ENCODE measurements at places on chromosomes 12 and 14.

DNA sequence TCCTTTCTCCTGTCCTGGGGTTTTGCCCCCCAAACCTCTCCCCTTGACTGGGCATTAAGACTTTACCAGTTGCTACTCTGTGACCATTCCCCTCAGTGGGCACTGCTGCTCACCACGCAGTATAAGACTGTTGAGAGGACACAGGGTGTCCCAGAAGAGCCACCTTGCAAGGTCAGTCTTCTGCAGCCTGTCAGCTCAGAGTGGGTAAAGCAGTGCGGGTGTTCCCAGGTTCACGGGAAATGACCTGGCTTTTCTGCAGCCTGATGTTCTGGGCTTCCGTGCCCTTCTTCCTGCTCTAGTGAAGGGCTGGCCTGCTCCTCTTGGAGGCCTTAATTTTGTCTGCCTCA, 34.2 kb downstream of the KCNA1 start:
- DNase-seq = no peak

- DNase-seq = no peak
Observed at GRCh38 chr12:78865516-78865915, 942 bp downstream of the SYT1 start.

DNA sequence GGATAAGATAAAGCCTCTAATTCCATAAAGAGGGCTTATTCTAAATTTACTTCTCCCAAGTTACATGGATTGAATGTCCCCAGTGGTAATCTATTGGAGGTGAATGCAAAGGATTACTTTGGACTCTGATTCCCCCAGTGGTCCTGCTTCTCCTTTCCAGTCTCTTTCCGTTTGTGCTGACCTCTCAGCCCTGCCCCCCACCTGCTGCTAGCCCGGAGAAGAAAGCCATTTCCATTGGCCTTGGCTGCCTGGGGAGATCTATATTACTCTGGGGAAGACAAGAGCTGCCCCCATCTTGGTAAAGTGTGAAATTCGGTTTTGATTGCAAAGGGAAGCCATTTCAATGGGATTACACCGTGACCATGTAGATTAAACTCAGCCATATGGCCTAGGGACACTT, 13.3 kb downstream of the ASCL1 start:
- DNase-seq = no peak

GRCh38 chr14:27367345-27367744, 769.5 kb upstream of the NOVA1 start:
- no peak for DNase-seq

GRCh38 chr12:126534495-126534894, 1469.3 kb downstream of the AACS start:
- DNase-seq = no peak

DNA sequence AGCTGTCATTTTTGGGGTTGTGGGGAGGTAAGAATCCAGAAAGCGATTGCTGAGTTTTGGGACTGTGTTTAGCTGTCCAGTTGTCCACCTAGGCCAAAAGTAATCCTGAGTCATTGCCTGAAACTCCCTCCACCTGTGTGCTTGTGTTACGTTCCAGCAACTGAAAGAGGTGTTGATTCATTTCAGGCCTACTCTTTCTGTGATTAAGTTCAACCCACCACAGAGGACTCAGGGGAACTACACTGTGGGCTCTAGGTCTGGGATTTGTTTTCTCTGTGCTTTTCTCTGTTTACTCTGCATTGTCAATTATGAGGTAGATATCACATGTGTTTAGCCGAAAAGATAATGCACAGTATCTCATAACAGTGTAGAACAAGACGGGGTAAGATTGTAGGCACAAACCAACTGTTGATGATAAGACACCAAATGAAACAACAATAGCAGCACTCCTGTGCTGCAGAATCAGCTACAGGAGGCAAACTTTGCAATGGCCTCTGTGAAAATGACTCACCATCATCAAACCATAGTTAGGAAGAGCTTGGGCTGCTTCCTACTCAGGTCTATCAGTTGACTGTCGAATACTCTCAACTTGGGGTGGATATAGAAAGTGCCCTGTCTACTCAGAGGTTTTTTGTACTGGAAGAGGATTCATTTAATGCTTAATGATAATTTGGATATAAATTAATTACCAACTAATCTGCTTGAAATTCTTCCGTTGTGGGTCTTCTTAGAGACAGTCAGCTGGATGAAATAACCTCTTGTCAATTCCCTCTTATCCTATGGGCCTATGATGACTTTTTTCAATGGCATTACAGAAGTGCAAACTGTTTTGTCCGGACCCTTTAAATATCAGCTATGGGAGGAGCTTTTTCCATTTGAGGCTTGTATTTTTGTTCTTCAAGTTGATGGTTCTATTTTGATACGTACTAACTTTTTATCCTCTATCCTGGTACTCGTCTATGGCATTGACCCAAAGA, 385.9 kb downstream of the BMP4 start:
- no peak for DNase-seq

DNA sequence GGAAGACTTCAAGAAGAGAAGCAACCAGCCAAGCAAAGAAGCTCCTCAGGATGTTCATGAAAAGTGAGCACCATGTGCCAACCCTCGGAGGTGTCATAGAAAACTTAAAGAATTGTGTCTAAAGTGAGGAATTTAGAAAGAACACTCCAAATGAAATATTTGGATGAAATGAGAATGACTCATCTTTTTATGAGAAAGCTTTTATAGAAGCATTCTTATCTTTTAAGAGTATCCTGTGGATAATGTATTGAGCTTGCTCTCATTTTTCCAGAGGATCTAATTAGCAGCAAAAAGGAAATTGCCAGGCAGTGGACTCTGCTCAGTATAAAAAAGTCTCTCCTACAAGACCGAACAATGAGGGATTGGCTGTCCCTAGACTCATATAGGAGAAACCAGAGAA, 454.9 kb downstream of the LRIG3 start:
- DNase-seq = no peak

GRCh38 chr12:76180401-76181277, 96.2 kb upstream of the NAP1L1 start:
- DNase-seq = no peak

- DNase-seq = no peak
Observed at GRCh38 chr12:92502417-92503028, 200.3 kb upstream of the PLEKHG7 start.

DNA sequence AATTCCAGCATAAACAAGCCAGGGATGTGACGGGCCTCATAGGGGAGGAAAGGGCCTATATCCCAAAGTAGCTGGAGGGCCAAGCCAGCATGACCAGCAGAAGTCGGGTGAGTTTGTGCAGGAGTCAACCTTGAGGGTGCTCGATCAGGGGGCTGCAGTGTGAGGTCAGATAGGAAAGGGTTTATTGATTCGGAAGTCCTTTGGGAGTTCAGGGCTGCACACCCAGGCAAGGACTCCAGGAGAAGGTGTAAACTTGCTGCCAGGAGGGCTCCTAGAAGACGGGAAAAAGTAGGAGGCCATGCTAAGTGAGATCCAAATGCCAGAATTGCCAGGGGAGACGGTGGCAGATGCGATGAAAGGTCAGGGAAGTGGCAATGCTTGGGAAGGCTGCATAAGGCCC, 3.4 kb upstream of the OAS2 start:
- DNase-seq = no peak

GRCh38 chr14:65250162-65250495, 147.8 kb upstream of the MAX start:
- no peak for DNase-seq

DNA sequence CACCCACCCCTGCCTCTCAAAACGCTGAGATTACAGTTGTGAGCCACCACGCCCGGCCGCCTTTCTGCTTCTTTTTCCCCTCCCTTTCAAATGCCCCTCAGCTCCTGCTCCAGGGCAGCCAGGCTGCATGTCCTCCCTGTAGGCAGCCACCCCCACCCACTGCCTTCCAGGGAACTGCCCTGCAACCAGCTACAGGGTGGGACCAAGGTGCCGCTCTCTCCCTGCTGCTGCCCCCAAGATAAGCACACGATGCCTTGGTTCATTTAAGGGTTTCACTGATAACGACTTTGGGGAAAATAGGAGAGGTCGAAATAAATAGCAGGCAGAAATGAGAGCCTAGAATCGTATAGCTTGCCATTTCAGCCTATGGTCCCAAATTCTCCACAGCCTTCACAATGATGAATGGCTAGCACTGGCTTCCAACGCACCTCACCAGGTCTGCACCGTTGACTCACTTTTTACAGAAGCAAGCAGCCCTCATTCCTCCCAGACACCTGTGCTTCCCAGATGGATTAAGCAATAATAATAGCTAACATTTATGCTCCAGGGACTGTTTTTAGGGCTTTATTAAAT, 40.7 kb downstream of the ATG14 start:
- DNase-seq = no peak
